Parietal lobe (tissue), 2 donors: ENCODE measurements at places on chromosomes 1 and 21. TPM values are rescaled to one million over a fixed set of nuclear protein-coding genes. Genes with fewer than 3 reads are reported as not detected.

RGS13 gene
- not detected for total RNA-seq

PTPN22 gene
- total RNA-seq: 0.63 TPM

DNAJC28 gene
- 5.0 TPM for total RNA-seq

GLIS1 gene
- total RNA-seq: not detected

PTCH2 gene
- total RNA-seq: 2.5 TPM

GUCA2B gene
- not detected for total RNA-seq

ATP6V1G3 gene
- total RNA-seq: not detected

TRNP1 gene
- 11.9 TPM for total RNA-seq
